NCI-H2107 (cell line): ENCODE measurements at places on chromosomes 11 and 22.
A peak's percentile ranks its signal among the peaks of the same experiment; 100 is the strongest.

DNA sequence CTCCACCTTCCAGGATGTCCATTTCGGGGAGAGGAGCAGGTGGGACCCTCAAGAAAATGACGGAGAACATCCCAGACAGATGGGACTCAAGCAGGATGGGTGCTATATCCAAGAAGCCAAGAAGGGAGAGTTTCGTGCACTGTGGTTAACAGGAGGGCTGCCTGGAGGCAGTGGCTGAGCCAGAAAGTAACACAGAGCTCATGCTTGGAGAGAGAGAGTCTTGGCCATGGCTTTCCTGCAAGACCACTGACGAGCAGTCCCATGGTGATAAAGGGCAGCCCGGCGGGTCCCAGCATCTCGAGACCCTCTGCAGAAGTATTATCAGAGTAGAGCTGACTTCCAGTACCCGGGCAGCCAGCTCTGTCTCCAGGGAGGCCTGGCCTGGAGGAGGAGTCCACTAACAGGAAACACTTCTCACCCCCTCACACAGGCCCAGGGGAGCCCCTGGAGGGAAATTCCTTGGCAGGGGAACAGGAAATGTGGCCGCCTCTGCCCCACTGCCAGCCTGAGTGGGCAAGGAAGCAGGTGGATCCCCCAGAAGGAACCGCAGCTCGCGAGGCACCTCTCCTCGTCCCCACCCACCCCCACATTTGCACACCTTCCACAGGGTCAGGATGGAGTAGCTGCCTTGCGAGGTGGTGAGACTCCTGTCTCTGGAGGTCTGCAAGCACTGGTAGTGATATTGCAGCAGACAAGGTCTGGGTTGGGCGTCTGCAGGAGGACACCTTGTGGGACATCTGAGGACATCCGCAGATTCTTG is 32.2 kb downstream of the CYTH4 start:
- no peak for DNase-seq

- DNase-seq: no peak
These were observed 52.3 kb upstream of the LMO1 start for GRCh38 chr11:8315954-8316353.

GRCh38 chr11:12543596-12544415 is 130.4 kb upstream of the TEAD1 start:
- no peak for DNase-seq

- no peak for DNase-seq
These were observed 1079.7 kb downstream of the TBC1D22A start for GRCh38 chr22:47842119-47842518.

GRCh38 chr11:95255251-95256145 is 24.5 kb upstream of the SESN3 start:
- DNase-seq: no peak

GRCh38 chr11:67230406-67230805 is 35.9 kb upstream of the GRK2 start:
- no peak for DNase-seq

DNA sequence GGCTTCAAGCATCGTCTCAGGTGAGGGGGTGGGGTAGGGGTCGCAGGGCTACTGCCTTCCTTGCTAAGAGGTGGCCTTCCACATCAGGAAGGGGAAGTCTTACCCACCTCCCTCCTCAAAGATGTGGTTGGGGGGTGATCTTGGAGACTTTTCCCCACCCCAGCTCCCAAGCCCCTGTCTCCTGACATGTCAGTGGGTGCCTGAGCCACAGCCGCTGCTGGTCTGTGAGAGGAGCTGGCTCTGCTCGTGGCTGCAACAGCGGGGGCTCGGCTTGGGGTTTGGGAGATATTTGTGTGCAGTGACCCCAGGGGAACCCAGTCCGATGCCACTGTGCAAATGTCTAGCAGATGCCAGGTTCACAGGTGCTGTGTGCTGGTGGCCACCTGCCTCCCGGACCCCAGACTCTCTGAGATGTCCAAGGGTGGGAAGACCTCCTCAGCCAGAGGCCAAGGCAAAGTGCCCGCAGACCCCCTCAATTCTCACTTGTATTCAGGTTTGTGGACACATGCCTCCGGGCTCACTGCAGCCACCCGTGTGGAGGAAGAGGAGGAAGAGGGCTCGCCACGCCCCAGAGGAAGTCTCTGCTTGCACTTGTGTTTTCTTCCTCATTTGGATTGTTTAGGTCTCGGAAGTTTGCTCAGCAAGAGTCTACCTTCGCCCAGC is 1.9 kb downstream of the KCNQ1 start:
- no peak for DNase-seq

DNA sequence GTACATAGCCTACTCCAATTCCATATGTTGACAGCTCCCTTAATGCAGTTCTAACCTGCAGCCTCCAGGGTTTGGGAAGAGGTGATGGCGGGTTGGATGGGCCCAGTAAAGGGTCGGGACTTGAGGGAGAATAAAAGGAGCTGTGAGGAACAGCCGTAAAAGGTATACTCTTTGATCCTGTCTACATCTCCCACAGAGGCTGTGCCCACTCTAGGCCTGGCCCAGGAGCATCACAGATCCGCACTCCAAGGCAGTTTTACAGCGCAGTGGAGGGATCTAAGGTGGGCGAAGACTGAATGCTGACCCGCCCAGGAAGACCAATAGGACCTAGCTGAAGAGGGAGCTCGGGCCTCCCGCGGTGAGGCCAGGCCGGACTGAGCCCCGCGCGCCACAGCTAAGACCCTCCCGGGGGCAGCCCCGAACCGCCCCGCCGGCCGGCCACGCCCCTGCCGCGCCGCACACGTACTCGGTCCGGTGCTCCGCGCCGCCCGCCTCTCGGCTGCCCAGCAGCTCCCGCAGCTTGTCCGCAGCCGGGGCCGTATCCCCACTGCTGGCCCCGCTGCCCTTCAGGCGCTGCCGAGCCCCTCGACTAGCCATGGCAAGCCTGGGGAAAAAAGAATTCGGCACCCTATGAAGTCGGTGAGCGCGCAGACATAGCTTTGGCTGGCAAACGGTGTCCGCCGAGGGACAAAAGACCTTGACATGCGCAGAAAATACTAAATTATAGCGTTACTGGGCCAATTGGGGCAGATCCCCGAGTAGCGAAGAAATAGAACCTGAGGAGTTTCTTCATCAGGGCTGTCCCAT is at the start of gene ALG9:
Gene ALG9, minus strand, starts transcription at position 696 of the 807 bp plus-strand sequence. Its CDS starts 99 bp downstream, at position 597.
- peak; percentile 67 for DNase-seq

DNA sequence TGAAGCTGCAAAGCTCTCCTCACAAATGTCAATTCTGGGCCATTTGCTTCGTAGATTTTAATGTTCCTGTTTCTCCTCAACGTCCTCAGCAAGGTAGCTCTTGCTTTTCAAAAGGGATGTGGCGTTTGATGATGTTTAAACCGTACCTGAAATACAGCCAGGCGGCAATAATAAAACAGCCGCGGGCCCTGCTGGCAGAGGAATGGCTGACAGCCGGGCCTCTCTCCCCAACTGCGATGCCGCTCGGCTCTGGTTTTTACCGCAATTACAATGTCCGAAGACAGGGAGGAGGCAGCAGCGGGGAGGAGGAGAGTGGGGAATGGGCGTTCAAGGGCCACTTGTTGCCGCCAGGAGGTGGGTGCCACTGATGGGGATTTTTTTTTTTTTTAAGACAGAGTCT is 27.5 kb downstream of the MACROD1 start:
- DNase-seq: no peak

GRCh38 chr11:69055598-69056516 is 7.1 kb downstream of the TPCN2 start:
- no peak for DNase-seq

- DNase-seq: no peak
These were observed 25.5 kb downstream of the IL18BP start for GRCh38 chr11:72024069-72024754.

- no peak for DNase-seq
These were observed 941.3 kb downstream of the NTM start for GRCh38 chr11:132311703-132312102.

DNA sequence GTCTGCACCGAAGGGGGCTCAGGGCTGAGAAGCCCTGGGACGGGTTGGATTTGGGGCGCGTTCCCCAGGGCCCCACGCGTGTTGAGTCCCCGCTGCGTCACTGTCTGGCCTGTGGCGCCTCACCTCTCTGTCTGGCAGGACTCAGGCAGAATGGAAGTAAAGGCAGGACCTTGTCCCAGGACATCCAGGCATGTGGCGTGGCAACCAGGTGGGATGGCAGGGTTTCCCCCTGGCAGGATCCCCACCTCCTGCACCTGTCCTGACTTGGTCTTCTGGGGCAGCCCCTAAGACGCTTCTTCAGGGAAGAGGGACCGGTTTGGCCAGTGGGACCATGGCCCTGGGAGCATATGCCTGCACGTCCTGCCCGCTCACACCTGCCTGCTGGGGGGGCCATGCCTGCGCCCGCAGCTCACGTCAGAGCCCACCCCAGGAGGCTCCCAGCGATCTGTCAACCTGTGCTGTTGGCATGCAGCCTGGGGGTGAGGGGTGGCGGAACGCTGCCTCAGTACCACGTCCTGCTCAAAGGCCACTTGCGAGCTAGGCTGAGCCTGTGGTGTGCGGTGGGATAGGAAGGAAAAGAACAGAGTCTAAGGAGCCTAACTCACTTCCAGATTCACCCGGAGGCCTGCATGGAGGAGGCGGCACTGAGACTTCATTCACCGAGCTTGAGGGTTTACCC is 72.7 kb downstream of the KCNQ1 start:
- DNase-seq: no peak

- DNase-seq: no peak
These were observed 1.4 kb upstream of the SIGIRR start for GRCh38 chr11:416051-416756.

GRCh38 chr11:105553025-105553424 is 56.8 kb upstream of the GRIA4 start:
- DNase-seq: no peak

- peak; percentile 56 for DNase-seq
These were observed 29.6 kb downstream of the TMEM184B start for GRCh38 chr22:38243007-38243765.

GRCh38 chr11:71214553-71215424 is 37.6 kb downstream of the SHANK2 start:
- DNase-seq: no peak

DNA sequence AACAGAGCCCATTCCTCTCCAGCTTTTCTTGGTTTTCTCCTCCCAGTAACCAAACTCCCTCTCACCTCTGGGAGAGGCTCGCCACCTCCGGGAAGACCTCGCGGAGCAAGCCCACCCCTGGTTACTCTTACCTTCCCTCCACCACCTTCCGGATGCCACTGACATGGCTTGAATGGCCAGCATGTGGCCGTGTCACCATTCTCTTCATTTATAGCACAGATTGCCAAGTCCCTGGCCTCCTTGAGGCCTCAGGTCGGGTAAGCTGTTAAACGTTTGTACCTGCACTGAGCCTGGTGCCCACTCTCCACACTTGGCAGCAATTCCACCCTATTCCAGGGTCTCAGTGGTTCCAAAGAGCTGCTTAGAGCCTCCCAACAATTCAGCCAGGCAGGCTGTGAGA is 8.0 kb upstream of the FXYD2 start:
- DNase-seq: no peak

- DNase-seq: peak; percentile 11
These were observed 73.5 kb downstream of the RNF169 start for GRCh38 chr11:74822170-74822569.

- no peak for DNase-seq
These were observed 13.2 kb upstream of the DNAJB7 start for GRCh38 chr22:40875111-40875510.

DNA sequence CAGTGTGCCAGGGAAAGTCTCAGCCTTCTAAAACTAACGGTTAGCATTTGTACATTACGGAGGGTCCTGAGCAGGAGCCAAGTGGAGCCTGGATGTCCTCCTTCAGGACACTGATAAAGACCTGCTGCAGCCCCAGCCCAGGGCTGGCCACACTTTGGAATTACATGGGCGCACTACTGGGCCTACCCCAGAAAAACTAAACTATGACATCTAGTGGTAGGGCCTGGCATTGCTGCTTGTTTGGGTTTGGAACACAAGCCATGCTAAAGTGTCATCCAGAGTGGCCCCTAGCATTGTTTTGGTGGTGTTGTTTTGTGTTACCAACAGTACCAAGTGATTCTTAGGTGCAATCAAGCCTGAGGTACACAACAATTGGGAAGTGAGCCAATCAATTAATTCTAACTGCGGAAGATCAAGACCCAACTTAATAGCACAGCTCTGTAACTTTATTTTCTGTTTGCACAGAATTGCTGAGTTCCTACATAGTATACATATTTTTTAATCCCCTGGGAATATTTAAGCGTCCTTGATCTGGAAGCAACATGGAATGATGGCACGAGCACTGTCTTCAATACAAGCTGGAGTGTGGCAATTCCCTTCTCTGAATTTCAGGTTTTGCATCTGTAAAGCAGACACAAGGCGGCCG is 340.7 kb downstream of the LARGE1 start:
- peak; percentile 14 for DNase-seq

DNA sequence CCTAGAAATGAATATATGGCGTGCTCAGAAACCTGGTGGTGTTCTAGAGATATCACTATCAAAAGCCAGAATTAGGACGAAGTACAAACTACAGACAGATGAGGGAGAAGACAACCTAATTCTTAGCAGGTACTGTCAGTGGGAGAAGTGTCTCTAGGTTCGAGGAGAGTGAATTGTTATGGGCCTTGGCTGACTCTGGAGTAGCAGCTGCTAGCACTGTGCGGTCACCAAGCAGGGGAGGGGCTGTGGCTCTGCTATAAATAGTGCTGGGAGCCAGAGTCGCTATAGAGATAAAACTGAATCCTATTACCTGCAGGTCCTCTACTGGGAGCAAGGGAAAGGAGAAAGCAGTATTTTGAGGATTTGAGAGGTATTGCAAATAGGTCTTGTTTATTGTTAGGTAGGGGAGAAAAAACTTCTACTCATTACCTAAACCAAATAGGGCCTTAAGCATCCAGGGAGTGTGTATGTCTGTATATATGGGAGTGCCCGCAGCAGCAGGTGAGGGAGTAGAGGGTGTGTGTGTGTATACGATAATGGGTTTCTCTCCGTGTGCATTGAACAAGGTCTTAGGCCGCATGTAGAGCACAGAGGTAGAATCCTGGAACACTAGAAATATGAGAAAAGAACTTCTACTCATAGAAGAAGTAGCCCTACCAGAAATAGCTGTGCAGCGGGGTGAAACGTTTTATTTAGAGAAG is 2.2 kb downstream of the MADD start:
- no peak for DNase-seq

- DNase-seq: peak; percentile 36
These were observed 125.8 kb downstream of the MICAL2 start for GRCh38 chr11:12235947-12236743.

GRCh38 chr11:16239141-16240105 is 116.9 kb downstream of the SOX6 start:
- no peak for DNase-seq

- DNase-seq: no peak
These were observed 28.5 kb downstream of the DCDC1 start for GRCh38 chr11:31340903-31341572.

DNA sequence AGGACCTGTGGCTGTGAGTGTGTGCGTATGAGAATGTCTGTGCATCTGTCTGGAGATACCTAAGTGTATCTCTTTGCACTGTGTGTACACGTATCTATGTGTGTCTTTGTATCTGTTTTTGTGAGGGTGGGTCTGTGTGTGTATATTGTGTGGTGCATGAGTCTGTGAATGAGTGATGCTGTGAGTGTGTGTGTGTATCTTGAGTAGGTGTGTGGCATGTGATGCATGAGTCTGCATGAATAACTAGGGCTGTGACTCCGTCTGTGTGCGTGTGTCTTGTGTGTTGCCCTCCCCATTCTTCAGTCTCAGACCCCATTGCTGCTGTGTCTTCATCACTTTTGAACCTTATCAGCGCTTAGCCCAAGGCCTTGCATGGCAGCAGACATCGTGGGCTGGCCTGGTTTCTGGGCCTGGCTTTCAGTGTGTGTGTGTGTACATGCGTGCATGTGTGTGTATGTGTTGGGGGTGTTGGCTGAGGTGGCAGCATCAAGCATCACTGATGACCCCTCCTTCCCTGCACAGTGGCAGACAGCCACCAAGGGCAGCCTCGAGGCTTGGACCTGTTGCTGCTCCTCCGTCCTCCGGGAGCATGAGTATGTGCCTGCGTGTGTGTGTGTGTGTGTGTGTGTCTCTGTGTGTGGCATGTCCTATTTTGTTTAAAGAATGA is 1.4 kb downstream of the SGSM1 start:
- no peak for DNase-seq
